ENCODE measurements at places on chromosomes 7 and 10.

DNA sequence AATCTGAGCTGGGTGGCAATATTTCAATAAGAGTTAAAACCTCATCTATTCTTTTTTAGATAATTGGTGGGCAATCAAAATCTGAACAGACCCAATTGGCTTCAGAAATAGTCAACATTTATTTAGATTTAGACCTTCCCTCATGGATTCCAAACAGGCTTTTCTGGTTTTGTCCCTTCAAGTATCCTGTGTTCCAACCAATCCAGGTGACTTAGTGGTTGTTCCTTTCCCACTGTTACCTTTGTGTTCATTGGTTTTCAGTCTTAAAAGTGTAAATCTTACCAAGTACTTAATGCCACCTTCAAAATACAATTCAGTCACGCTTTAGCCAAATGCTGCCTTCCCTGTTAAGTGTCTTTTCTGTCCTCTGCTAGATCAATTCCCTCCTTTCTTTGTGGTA lies 85.9 kb downstream of the AHR start:
- no peak for DNase-seq

DNA sequence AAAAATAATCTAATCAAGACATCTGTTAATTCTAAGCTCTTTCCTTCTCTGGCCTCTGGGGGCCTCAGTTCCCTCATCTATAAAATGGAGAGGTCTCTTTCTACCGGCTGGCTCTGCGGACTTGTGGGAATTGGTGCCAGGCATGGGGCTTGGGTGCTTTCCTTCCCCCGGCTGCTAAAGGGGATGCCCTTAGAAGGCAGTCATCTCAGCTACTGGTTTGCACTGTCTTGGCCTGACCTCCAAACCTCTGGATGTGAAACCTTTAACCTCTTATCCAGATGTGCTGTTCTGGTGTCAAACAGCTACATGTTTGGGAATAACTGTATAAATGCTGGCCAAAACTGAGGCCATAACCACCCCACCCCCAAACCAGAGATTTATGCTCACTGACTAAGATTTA lies 320.0 kb downstream of the RPS24 start:
- no peak for DNase-seq

- no peak for DNase-seq
These were observed 49.8 kb downstream of the PRKCQ start for GRCh38 chr10:6530211-6530840.

GRCh38 chr7:28855538-28856217 lies 102.5 kb downstream of the TRIL start:
- no peak for DNase-seq

- DNase-seq = no peak
These were observed 473.8 kb downstream of the KIF20B start for GRCh38 chr10:90175161-90175681.

GRCh38 chr7:132518102-132518838 lies 58.0 kb downstream of the PLXNA4 start:
- DNase-seq = no peak

DNA sequence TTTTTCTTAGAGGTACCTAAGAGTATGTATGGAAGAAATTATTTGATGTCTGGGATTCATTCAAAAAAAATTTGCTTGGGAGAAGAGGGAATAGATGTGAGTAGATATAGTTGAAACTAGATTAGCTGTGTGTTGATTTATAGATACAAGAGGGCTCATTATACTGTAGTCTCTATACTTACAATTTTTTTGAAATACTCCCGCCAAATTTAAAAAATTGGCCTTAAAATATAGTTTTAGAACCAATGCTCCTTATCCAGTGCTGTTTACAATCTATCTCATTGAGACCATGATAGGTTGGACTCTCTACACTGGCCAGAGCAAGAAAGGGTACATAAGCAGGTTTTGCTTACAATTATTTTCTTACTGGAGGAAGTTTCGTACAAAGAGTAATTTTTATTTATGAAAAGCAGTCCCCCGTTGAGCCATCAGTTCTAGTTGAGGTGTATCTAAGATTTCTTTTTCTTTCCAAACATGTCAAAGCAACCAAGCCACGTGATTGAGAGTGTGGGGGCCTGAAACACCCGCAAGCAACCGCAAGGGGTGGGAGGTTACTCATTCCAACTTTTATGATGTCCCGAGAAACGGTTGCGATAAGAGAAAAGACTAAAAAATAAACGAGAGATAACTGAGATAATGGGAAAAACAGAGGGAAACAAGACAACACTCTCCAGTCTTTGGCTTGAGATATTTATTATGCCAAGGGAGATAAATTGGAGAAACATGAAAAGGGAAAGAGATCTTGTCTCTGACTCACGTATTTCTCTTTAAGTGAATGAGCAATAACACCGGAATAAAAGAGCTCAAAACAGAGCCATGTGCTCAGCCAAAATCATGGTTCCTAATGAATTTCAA lies 729.2 kb downstream of the LRMDA start:
- no peak for DNase-seq

DNA sequence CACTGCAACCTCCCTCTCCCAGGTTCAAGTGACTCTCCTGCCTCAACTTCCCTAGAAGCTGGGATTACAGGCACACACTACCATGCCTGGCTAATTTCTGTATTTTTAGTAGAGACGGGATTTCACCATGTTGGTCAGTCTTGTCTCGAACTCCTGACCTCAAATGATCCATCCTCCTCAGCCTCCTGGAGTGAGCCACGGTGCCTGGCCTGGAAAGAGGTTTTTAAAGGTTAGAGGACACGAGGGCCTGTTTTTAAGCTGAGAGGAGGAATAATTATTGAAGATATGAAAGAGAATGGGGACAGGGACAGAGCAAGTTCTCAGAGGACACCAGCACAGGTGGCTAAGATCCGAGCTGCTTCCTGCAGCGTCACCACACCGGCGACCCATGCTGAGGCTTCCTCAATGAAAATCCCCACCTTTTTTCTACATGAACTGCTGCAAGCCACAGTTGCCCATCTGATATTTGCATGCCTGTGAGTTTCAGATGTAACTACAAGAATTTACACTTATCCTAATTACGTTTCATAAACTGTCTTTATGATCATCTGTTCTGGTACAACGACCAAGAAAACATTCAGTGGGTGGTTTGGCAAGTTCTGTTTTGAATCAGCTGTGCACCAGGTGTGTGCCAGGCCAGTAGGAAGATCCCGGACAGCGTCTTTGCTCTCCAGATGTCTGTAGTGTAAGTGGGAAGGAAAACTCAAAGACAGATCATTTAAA lies 76.0 kb downstream of the HIP1 start:
- DNase-seq = no peak

DNA sequence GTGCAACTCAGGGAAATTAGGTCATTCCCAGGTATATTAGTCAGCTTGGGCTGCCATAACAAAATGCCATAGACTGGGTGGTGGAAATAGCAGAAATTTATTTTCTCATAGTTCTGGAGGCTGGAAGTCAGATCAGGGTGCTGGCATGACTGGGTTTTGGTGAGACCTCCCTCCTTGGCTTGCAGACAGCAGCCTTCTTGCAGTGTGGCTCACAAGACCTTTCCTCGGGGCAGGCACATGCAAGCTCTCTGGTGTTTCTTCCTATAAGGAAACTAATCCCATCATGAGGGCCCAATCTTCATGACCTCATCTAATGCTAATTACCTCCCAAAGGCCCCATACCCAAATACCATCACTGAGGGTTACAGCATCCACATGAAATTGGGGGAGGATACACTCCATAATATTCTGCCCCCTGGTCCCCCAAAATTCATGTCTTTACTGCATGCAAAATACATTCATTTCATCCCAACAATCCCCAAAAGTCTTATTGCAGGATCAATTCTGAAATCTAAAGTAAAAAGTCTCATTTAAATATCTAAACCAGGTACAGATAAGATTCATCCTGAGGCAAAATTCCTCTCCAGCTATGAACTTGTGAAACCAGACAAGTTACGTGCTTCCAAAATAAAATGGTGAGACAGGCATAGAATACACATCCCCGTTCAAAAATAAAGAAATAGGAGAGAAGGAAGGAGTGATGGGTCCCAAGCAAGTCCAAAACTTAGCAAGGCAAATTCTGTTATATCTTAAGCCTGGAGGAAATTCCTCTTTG lies 17.4 kb upstream of the CBLL1 start:
- DNase-seq = no peak

- DNase-seq = no peak
These were observed 54.9 kb downstream of the RNLS start for GRCh38 chr10:88528201-88528600.

Data from NCI-H1048 (cell line).